Frontal cortex (tissue), 4 donors: ENCODE measurements at places on chromosomes 7 and 10. TPM values are rescaled to one million over a fixed set of nuclear protein-coding genes. Genes with fewer than 3 reads are reported as not detected.

DNA sequence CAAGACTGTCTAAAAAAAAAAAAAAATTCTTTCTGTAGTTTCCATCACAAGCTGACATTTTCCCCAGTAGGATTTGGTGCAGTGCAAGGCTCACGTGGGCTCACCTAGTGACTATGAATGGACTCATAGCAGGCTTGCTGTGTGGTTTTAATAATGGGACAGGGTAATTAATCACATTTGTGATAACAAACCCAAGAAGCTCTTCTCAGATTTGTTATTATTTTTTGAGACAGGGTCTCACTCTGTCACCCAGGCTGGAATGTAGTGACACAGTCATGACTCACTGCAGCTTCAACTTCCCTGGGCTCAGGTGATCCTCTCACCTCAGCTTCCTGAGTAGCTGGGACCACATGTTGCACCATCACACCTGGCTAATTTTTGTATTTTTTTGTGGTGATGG is 40.0 kb downstream of the NACAD start:
- DNase-seq, result no peak

DNA sequence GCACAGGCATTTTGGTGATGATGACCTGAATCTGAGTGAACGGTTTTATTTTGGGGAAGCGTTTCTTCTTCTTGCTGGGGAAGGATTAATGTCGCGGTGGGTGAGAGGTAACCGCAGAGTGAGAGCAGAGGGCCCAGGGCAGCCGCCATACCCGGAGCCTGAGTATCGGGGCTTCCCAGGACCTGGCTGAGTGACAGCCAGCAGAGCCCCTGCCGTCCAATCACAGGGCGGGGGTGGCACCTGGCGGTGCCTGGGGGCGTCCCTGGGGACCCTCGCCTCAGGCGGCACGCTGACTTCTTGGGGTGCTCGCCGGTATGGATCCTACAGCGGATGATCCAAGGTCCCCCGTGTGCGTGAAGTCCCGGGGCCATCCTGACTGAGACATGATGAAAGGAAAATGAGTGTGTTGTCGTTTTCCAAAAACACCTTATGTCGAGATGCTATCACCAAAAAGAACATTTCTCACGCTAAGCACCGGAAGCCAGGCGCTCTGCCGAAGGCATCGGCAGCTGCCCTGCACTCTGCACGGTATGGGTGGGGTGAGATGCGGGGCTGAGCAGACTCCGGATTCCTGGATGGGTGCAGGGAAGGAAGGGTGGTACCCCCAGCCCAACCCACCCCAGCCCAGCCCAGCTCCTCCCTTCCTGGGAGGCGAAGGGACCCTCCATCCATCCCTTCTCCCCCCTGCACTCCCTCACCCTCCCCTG is 227.9 kb upstream of the SHH start:
- DNase-seq, result no peak

DNA sequence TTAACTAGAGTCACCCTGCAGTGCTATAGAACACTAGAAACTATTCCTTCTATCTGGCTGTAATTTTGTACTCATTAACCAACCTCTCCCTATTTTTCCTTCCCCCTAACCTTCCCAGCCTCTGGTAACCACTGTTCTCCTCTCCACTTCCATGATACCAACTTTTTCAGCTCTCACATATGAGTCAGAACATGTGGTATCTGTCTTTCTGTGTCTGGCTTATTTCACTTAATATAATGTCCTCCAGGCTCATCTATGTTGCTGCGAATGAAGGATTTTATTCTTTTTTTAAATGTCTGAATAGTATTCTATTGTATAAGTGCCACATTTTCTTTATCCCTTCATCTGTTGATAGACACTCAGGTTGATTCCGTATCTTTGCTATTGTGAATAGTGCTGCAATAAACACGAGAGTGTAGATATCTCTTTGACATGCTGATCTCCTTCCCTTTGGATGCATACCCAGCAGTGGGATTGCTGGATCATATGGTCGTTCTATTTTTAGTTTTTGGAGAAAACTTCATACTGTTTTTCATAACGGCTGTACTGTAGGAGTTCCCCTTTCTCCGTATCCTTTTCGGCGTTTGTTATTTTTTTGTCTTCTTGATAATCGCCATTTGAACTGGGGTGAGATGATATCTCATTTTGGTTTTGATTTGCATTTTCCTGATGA is 101.4 kb downstream of the FAM107B start:
- no peak for DNase-seq

GRCh38 chr7:135178364-135178763 is 7.9 kb upstream of the CYREN start:
- DNase-seq, result no peak

DNA sequence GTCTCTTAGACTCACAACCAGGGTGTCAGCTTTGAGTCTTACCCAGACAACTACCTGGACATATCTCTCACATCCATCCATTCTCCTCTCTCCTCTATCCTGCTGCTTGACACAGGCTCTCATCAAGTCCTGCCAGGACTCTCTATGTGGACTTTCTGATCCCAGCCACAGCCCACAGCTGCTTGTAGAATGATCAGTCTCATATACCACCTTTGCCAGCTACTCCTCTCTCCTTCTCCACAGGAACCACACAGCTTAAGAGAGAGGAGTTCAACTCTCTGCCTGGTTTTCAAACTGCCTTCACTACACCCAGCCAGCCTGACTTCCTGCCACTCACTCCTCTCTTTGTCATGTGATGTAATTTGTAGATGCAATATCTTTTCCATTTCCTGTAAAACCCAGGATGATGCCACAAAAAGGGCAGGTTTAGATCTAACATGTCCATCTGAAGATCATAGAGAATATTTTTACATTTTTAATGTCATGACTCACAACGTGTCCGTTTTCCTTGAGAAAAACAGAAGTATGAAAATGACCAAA is 154.0 kb downstream of the RAB11FIP2 start:
- DNase-seq, result no peak

GRCh38 chr10:6102128-6102527 is 13.3 kb downstream of the RBM17 start:
- DNase-seq, result no peak

- no peak for DNase-seq
Measured at GRCh38 chr7:93620057-93620456, 45.5 kb upstream of the CALCR start.

DNA sequence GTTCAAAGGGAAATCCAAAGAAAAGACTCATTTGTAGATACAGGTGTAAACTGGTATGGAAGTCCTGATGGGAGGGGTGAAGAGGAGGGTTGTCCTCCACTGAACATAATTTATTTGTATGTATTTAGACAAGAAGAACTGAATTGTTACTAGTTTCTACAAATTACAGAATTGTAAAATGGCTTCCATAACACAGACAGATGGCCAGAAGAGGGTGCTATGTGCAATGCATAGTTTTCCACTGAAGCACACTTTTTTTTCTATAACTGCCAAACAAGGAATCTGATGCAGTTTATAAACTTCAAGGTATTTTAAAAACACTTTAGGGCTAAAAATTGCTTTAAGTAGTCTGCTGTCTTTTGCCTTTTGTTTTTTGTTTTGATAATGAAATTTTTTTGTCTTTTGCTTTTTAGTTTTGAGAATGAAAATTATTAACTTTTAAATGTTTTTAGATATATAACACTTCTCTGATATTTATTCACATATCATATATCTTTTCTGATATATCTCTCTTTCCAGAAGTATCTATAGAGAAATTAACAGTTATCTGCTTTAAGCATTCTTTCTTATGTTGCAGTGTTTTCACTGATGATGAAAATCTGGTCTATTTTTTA is 58.5 kb downstream of the PHYHIPL start:
- DNase-seq, result no peak

GRCh38 chr10:125462845-125463244 is 220.1 kb downstream of the TEX36 start:
- no peak for DNase-seq

Gene HMX2
- total RNA-seq, result not detected

GRCh38 chr7:120992272-120992964 is 3.9 kb downstream of the CPED1 start:
- DNase-seq, result no peak

- DNase-seq, result peak; percentile 36
Measured at GRCh38 chr10:11270135-11270857, 252.6 kb downstream of the CELF2 start.

GRCh38 chr10:94180576-94180975 is 182.2 kb downstream of the NOC3L start:
- DNase-seq, result no peak

DNA sequence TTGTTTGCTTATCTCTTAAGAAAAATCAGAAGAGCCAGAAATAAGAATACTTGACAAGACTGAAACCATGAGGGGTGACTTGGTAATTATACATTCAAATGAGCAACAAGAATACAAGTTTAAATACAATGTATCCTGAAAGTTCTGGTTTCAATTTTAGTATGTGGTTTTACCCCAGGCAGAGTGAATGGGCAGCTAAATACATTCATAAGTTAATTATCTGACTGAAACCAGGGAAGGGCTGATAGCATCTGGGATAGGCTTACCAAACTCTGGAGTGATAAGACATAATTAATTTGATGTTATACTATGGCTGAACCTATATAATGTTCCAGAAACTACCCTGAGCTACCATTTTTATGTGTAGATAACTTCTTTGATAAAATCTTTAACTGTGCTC is 252.2 kb upstream of the PLXNA4 start:
- no peak for DNase-seq

Gene MBL2
- total RNA-seq, result not detected

DNA sequence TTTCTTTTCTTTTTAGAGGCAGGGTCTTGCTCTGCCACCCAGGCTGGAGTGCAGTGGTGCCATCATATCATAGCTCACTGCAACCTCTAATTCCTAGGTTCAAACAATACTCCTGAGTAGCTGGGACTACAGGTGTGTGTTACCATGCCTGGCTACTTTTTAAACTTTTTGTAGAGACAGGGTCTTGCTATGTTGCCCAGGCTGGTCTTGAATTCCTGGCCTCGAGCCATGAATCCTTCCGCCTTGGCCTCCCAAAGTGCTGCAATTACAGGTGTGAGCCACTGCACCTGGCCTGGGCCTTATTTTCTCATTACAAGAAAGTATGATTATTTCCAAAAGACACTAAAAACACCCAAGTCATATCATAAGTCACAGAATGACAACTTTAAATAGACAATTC is 106.6 kb downstream of the CDK6 start:
- DNase-seq, result no peak

Gene AGBL3
- total RNA-seq, result 8.2 TPM

Gene CPA2
- total RNA-seq, result not detected

Gene PAOX
- 7.7 TPM for total RNA-seq

Gene CUBN
- total RNA-seq, result 1.2 TPM

DNA sequence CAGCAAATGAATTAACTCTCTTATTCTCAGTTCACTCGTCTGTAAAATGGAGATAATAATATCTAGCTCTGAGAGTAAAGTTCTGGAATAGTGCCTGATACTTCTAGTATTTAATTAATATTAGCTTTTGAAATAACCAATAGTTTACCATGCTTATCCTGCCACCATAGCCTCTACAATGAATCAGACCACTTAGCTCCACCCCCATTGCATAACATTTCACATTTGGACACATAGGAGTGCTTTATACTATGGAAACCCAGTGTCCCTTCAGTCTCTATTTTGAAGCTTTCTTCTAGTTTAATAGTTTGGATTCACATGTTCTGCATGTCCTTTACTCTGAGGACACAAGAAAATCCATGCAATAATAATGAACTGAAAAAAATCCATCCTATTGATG is 427.3 kb upstream of the C7orf33 start:
- DNase-seq, result no peak

GRCh38 chr10:110600487-110601101 is 33.1 kb downstream of the SMC3 start:
- no peak for DNase-seq

- DNase-seq, result no peak
Measured at GRCh38 chr7:41134300-41135255, 568.3 kb downstream of the INHBA start.

- DNase-seq, result no peak
Measured at GRCh38 chr7:102080434-102081243, 206.0 kb upstream of the SH2B2 start.

GRCh38 chr10:119496273-119496672 is 46.2 kb downstream of the RGS10 start:
- DNase-seq, result no peak

- DNase-seq, result no peak
Measured at GRCh38 chr7:5774136-5774535, 7.3 kb downstream of the RNF216 start.

Gene WEE2
- under 0.01 TPM for total RNA-seq

GRCh38 chr7:102119213-102119651 is 167.4 kb upstream of the SH2B2 start:
- no peak for DNase-seq

GRCh38 chr7:132666071-132666773 is 90.0 kb upstream of the PLXNA4 start:
- no peak for DNase-seq

Gene HKDC1
- 0.41 TPM for total RNA-seq

Gene ASB10
- total RNA-seq, result not detected

- DNase-seq, result no peak
Measured at GRCh38 chr10:70820976-70821750, 5.4 kb downstream of the SGPL1 start.
